ENCODE measurements at places on chromosomes 16 and 17.

- DNase-seq, result no peak
Observed at GRCh38 chr16:62872339-62872738, 836.1 kb upstream of the CDH8 start.

DNA sequence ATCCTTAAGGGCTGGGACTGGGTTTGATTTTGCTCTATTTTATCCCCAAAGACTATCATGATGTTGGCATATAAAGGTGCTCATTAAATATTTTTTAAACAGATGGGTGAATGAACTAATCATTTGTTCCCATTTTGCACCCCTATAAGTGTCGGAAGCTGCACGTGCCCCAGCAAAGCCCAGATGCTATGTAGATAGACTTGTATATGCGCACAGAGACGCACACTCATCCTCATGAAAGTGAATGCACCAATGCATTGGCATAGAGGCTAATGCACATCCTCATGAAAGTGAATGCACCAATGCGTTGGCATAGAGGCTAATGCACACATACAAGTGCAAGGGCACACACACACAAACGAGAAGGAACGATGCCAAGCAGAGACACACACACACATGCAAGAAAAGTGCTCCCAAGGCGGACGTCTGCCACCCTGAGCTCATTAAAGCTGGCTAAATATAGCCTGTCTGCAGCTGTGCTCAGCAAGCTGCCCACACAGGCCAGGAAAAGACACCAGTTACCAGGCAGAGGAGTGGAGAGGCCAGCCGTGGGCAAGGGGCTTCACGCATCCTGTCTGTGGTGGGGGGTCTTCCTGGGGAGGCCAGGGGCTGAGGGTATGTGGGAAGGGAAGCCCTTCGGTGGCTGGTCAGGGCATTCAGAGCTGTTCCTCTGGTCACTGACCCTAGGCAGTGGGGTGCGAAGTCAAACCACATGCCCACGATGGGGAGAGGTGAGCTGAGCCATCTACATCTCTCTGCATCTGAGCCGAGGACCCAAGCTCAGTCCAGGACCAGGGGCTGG, 52.6 kb downstream of the PIMREG start:
- DNase-seq, result no peak

GRCh38 chr17:40552806-40553693, 12.2 kb downstream of the CCR7 start:
- DNase-seq, result no peak

DNA sequence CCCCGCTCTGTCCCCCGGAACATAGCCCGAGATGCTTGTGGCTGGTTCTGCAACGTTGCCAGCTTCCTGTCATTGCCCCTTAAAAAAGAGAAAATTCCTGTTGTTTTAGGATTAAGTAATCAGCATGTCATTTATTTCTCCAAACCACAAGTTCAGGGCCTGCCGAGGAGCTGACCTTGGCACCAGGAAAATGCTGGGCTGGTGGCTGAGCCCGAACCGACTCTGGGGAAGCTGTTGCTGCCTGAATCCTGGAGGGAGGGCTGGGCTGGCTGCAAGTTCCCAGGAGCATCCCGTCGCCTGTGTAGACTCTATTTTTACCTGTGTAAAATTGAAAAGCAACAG, 130.9 kb upstream of the FOXF1 start:
- no peak for DNase-seq

DNA sequence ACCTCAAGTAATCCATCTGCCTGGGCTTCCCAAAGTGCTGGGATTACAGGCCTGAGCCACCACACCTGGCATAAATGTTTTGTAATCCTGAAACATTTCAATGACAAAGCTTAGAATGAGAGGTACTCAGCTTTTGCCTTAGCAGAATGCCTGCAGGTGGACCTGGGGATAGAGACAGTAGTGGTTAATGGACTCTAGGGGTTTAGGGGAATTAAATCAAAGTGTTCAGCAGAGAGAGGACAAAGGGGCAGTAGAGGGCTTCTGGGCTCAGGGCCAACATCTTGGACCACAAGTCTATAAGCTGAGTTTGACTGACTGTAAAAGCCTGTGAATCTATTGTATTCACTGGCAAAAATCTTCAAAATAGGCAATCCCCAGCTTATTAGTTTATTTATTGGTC, 36.0 kb upstream of the MED13 start:
- DNase-seq, result no peak

All from head of caudate nucleus (tissue), 42 donors.